ENCODE measurements at places on chromosomes 2 and 18. TPM values are rescaled to one million over a fixed set of nuclear protein-coding genes. Genes with fewer than 3 reads are reported as not detected.

Gene ADRA2B
- 0.40 TPM for total RNA-seq

- DNase-seq = no peak
Measured at GRCh38 chr2:88818381-88818780, 126.9 kb downstream of the RPIA start.

DNA sequence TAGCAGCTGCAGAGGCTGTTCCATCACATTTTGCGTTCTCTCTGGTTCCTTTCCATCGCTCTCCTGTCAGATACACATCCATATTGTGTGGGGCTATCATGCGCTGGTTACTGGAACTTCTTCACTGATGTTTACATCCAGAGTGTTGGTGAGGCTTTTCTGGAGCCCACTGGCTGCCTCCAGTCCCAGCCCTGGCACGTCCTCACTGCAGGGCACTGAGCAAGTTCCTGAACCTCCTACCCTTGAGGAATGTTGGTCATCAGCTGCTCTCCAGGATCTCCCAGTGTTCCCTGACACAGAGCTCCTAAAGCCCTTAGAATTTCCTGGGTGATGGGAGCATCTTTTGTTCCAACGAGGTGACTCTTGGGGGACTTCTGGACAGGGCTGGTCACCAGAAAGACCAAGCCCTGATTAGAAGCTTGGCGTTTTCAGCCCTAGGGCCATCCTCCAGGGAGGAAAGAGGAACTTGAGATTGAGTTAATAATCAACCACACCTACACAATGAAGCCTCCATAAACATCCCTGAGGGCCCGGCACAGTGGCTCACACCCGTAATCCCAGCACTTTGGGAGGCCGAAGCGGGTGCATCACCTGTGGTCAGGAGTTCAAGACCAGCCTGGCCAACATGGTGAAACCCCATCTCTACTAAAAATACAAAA lies 81.3 kb downstream of the TFCP2L1 start:
- DNase-seq = no peak

GRCh38 chr2:172572981-172573380 lies 17.1 kb downstream of the PDK1 start:
- no peak for DNase-seq

- no peak for DNase-seq
Measured at GRCh38 chr2:172894689-172895387, 159.2 kb downstream of the RAPGEF4 start.

Gene LDLRAD4
- total RNA-seq = 20.4 TPM

DNA sequence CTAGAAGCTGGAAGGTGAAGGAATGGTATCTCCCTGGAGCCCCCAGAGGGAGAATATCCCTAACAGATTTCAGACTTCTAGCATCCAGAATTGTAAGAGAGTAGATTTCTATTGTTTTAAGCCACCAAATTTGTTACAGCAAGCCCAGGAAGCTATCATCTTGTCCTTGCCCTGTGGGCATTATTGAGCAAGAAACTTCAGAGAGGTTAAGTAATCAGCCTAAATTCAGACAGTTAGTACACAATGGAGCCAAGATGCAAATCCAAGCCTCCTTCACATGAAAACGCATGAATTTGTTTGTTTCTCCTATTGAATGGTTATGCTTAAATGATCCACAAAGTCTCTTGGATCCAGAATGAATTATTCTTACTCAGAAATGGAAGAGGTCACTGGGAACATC lies 55.2 kb upstream of the TRIB2 start:
- no peak for DNase-seq

DNA sequence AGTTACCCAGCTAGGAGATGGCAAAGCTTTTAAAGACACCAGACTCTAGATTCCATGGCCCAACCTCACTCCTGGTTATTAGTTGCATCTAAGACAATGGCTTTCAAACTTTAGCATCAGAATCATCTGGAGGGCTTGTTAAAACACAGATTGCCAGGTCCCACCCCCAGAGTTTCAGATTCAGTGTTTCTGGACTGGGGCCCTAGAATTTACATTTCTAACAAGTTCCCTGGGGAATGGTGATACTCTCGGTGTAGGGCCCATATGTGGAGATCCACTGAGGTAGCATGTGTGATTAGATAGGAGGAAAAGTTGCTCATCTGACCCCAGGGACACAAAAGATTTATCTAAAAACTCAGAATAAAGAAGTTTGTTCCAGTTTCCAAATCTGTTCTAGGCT lies 14.5 kb upstream of the TTR start:
- no peak for DNase-seq
